ENCODE measurements at places on chromosomes 5 and 9.

GRCh38 chr9:136544548-136544963 is 1.3 kb downstream of the NOTCH1 start:
- no peak for DNase-seq

DNA sequence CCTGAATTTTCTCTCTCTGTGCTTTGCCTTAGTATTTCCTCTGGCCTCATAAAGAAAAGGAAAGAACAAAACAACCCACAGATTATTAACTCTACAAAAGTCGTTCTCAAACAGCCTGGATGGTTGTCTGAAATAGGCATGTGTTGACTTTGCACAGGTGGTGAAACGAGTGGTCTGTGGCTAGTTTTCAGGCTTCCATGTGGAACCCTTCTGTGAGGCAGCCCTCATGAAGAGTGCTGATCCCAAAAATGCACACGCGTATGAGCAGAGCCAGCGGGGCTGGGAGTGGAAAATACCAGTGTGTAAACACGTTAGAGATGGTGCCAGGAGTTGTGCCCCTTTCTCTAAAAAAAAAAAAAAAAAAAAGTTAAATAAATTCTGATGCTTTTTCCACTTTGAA is 4.9 kb upstream of the PSAT1 start:
- no peak for DNase-seq

DNA sequence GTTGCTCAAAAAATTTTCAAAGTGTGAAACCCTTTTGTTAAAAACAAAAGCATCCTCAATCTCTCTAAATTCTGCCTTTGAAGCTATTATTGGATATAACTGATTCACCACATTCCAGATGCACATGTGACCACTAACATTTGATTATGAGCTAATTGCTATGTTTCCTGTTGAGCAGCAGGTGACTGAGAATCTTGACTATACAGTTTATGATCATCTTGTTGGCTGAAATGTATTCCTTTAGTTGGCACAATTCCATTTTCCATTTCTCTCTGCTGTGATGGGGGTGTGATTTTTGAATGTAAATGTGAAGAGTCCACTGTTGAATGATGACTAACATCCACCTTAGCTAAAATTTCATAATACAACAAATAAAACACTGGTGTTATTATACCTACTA is 10.7 kb downstream of the LYSMD3 start:
- no peak for DNase-seq

GRCh38 chr9:127027694-127028093 is 94.7 kb downstream of the ANGPTL2 start:
- DNase-seq: no peak

- DNase-seq: no peak
Observed at GRCh38 chr9:94855903-94856302, 129.4 kb downstream of the AOPEP start.

GRCh38 chr5:143695244-143695864 is 116.6 kb upstream of the HMHB1 start:
- DNase-seq: no peak

Measured in Panc1 (cell line).